Cardiac muscle cell (in vitro differentiated cells and primary cell): ENCODE measurements at places on chromosomes 12 and 14. TPM values are rescaled to one million over a fixed set of nuclear protein-coding genes. Genes with fewer than 3 reads are reported as not detected.

DNA sequence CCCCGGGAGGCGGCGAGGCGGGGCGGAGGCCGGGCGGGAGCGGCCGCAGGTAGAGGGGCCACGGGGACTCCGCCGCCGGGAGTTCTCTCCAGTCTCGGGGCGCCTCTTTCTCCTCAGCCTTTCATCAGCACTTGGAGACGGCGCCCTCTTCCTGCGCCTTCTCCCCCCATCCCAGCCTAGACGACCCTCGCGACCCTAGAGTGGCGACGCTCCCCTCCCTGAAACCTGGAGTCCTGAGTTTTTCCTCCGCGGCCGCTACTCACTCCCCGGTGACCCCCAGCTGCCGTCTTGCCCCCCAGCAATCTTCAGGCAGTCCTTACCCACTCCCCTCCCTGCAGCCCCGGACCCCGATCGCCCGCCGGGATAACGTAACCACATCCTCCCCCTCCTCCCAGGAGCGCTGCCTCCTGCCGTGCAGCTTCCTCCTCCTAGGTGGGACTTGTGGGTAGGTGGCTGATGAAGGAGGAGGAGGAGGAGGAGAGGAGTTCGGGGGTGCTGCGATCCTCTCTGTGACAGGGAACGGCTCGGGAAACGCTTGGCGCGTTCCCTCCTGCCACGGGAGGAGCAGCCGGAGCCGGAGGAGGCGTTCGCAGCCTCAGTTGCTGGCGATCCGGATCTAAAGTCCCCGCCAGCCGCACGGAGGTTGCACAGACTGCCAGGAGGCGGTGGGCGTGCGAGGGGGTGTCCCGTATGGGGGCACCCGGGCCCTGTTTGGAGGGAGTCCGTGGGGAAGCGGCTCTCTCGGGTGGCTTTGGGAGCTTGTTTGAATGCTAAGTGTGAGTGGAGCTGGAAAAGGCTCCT is 891 bp downstream of the PLEKHA5 start:
- peak overlapping the region; percentile 100 for H3K4me3 ChIP-seq
- no peaks in the 10 kb centered on the region for H3K27me3 ChIP-seq
- H3K36me3 ChIP-seq, result no peaks in the 10 kb centered on the region
- peak overlapping the region; percentile 82 for H3K27ac ChIP-seq

- DNase-seq, result no peak
- H3K4me3 ChIP-seq, result no peak overlapping the region
- peaks cover 94% of the 10 kb centered on the region for H3K27me3 ChIP-seq
- H3K27ac ChIP-seq, result no peak overlapping the region
Measured at GRCh38 chr12:48185181-48185919, 1.9 kb downstream of the CCDC184 start.

- peaks cover 21% of the 10 kb centered on the region for H3K4me1 ChIP-seq
- H3K27ac ChIP-seq, result peak overlapping the region; percentile 87
- DNase-seq, result no peak
- H3K27me3 ChIP-seq, result no peaks in the 10 kb centered on the region
- H3K36me3 ChIP-seq, result no peaks in the 10 kb centered on the region
Measured at GRCh38 chr12:50612882-50613281, 108.1 kb downstream of the DIP2B start.

SLC17A8 gene
- not detected in 2 replicates for total RNA-seq

GRCh38 chr14:74579447-74580274 is 32.4 kb downstream of the LTBP2 start:
- H3K4me3 ChIP-seq, result no peak overlapping the region
- no peak for DNase-seq
- H3K36me3 ChIP-seq, result no peaks in the 10 kb centered on the region

GRCh38 chr12:68175557-68176061 is 16.1 kb upstream of the IFNG start:
- no peaks in the 10 kb centered on the region for H3K4me1 ChIP-seq
- H3K27ac ChIP-seq, result no peak overlapping the region
- H3K4me3 ChIP-seq, result no peak overlapping the region
- H3K36me3 ChIP-seq, result no peaks in the 10 kb centered on the region
- DNase-seq, result no peak
- H3K27me3 ChIP-seq, result no peaks in the 10 kb centered on the region

GRCh38 chr12:112116232-112117060 is 7.9 kb upstream of the NAA25 start:
- H3K4me3 ChIP-seq, result no peak overlapping the region
- peak overlapping the region; percentile 95 for H3K27ac ChIP-seq
- no peaks in the 10 kb centered on the region for H3K27me3 ChIP-seq
- DNase-seq, result peak; percentile 95

GRCh38 chr12:90253136-90253535 is 544.5 kb upstream of the ATP2B1 start:
- H3K27me3 ChIP-seq, result no peaks in the 10 kb centered on the region
- no peak overlapping the region for H3K27ac ChIP-seq
- H3K4me3 ChIP-seq, result no peak overlapping the region

DNA sequence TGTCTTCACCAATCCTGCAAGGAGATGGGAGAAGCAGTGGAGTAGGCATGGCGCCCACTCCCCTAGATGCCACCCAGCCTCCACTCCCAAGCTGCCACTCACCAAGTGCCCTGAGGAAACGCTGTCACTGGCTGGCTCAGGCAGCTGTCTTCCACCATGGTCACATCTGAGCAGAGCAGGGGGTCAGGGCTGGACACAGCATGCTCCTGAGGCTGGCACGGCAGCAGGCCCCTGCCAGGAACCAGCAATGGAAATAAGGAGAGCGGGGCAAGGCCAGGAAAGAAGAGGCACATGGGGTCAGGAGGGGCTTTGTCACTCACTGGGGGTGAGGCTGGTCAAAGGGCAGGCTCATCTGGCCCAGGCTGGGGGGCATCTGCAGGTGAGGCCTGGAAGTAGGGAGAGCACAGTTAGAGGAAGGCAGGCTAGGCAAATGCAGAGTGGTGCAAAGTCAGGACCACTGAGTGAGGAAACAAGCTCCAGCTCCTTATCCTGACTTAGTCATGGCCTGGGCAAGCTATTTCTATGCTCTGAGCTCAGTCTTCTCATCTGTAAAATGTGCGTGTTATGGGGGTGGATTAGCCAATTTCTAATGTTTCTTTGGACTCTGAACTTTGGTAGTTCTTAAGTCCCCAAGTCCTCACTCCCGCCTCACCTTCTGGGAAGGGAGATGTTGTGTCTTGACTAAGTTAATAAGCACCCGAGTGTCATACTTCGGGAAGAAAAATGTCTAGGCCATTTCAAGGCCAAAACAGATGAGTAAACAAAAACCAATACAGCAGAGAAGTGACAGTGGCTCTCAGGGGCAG is 8.0 kb downstream of the NAB2 start:
- H3K4me3 ChIP-seq, result no peak overlapping the region
- peaks cover 9% of the 10 kb centered on the region for H3K36me3 ChIP-seq
- no peaks in the 10 kb centered on the region for H3K27me3 ChIP-seq
- DNase-seq, result no peak
- peak overlapping the region; percentile 16 for H3K27ac ChIP-seq
- peaks cover 7% of the 10 kb centered on the region for H3K4me1 ChIP-seq

DNA sequence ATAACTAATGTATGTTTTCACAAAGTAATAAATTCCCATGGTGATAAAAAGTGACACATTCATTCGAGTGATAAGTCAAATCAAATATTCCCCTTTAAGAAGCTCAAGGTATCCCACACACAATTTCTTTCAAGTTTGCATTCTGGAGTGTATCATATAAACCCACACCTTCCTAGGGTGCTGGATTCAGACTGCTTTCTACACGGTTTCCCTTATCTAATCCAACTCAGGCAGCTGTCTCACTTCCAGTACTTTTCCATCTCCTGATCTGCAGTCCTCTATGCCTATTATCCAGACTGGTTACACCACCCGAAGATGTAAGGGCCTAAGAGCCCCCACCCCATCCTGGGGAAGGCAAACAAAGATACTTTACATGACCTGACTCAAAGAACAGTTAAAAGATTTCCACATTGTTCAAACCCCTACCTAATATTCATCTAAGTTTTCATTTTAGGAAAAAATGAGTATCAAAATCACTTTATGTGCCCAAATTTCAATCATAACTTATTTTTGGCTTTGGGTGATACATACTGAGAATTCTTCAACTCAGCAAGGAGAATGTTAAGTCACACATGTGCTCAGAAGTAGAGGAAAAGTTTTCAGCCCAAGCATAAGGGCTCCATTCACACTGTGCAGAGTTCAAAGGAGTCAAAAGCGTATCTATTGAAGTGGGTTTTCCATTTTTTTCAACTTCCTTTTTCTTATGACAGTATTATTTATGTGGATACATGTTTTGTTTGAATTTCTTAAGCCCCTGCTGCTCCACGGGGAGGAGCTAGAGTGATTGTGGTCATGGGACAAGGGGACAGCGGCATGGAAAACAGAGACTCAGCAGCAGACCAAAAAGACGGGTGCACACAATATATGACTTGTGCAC is 41.8 kb downstream of the CORO1C start:
- peak overlapping the region; percentile 100 for H3K27ac ChIP-seq
- H3K36me3 ChIP-seq, result no peaks in the 10 kb centered on the region
- H3K4me3 ChIP-seq, result no peak overlapping the region
- no peaks in the 10 kb centered on the region for H3K27me3 ChIP-seq
- peak; percentile 29 for DNase-seq

GRCh38 chr12:54246011-54246641 is 33.8 kb downstream of the CBX5 start:
- H3K27ac ChIP-seq, result peak overlapping the region; percentile 84
- peaks cover 19% of the 10 kb centered on the region for H3K4me1 ChIP-seq
- no peak overlapping the region for H3K4me3 ChIP-seq
- no peaks in the 10 kb centered on the region for H3K27me3 ChIP-seq
- H3K36me3 ChIP-seq, result peaks cover 50% of the 10 kb centered on the region
